ENCODE measurements at places on chromosomes 1 and 21.
A peak's percentile ranks its signal among the peaks of the same experiment; 100 is the strongest.

DNA sequence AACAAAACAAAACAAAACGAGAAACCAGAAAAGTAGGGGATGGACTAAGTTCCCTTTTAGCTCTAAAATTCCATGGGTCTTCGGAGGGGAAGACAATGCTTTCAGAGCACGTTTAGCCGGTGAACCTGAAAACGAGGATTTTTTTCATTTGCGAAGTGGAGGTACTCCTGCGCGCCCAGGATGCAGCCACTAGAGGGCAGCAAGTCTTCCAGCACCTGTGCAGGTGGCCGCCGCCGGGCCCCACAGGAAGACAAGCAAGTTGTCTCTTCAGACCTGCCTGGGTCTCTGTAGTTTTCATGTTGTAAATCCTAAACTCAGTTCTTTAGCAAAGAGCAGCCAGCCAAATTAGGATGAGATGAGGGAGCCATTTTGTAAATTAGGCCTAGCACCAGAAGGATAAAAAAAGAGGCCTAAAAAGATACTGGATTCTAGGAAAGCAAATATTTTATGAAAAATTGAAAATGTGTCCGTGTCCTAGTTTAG is 17.7 kb upstream of the SNX27 start:
- DNase-seq, result no peak

- no peak for DNase-seq
Observed at GRCh38 chr1:121445679-121446078, 260.9 kb downstream of the SRGAP2C start.

GRCh38 chr1:172480431-172480830 is 36.6 kb upstream of the PIGC start:
- DNase-seq, result no peak

- DNase-seq, result no peak
Observed at GRCh38 chr1:26913389-26913753, 404 bp downstream of the NR0B2 start.

DNA sequence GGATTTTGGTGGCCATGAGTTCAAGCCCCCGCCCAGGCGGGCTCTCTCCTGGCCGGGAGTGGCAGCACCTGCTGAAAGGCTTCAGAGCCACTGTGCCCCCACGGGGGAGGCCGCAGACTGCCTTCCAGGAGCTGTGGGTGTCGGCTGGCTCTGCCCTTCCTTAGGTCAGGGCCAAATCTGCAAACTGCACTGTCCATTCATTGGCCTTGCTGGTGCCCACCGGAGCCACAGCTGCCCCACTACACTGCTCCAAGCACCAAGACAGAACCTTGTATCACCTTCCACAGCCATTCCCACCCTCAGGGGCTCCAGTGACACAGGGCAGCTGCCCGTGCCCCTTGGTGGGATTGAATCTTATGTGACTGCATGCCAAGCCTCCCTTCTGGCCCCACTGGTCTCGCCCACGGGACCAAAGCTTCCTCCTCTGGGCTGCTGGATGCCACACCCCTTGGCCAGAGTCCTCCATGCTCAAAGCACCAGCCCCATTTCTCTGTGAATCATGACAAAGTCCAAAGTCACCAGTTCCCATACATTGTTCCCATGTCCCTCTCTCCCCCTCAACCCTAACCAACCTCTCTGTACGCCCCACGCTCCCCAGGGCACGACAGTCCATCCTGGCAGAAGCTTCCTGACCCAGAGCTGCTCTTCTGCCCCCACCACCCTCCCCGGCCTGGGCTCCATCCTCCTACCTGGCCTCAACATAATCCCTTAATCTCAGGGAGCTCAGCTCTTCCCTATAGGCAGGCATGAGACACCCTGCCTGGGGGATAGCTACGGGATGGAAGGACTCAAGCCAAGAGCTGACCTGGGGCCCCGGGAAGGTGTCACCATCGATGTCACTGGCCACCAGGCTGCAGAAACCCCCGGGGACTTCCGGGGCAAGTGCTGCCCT is 20.9 kb upstream of the GPR153 start:
- DNase-seq, result no peak

DNA sequence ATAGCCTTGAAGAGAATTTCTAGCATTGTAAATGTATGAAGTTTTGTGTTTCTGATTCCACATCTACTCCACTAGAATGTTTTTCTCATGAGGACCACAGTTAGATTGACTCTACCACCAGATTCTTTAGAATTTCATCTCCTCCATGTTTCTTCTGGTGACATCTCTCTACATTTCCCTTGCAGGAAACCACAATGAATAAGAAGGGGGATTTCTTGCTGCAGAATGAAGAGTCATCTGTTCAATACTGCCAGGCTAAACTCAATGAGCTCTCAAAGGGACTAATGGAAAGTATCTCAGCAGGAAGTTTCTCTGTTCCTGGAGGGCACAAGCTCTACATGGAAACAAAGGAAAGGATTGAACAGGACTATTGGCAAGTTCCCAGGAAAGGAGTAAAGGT is 18.6 kb downstream of the GBP6 start:
- no peak for DNase-seq

GRCh38 chr1:60463146-60463545 is 389.6 kb upstream of the C1orf87 start:
- no peak for DNase-seq

DNA sequence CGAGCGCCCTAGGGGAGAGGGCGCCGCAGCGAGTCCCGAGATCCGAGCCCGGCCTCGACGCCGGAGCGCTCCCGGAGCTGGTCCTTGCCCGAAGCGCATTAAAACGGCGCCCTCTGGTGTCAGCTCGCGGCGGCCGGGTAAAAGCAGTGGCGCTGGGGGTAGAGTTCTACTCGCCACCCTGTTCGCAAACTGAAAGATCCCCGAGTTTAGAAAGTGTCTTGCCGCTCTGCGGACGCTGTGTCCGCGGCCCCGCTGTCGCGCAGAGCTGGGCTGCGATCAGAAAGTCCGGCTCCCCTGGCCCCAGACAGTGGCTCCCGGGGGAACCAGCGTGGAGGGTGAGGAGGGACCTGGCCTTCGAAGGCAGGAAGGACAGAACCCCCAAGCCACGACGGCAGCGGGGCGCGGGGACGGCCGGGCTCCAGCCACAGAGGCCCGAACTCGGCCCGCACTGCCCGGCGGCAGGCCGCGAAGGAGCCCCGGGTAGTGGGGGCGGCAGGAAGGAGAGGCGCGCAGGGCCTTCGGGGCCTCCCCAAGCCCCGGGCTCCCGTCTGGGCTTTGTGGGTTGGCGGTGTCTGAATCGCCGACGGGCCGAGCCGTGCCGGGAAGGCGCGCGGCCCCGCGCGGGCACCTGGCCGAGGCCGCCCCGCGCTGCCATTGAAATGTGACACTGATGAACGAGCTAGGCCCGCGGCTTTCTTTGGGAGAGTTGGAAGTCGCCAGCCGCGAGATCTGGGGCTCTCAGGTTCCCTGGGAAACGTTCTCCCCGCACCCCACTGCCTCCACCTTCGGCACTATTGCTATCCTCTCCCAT is 39.1 kb upstream of the NFIA start:
- DNase-seq, result peak; percentile 21

- peak; percentile 41 for DNase-seq
Observed at GRCh38 chr1:41853907-41854306, 64.8 kb downstream of the HIVEP3 start.

- DNase-seq, result no peak
Observed at GRCh38 chr1:175673371-175674150, 69.8 kb downstream of the TNR start.

DNA sequence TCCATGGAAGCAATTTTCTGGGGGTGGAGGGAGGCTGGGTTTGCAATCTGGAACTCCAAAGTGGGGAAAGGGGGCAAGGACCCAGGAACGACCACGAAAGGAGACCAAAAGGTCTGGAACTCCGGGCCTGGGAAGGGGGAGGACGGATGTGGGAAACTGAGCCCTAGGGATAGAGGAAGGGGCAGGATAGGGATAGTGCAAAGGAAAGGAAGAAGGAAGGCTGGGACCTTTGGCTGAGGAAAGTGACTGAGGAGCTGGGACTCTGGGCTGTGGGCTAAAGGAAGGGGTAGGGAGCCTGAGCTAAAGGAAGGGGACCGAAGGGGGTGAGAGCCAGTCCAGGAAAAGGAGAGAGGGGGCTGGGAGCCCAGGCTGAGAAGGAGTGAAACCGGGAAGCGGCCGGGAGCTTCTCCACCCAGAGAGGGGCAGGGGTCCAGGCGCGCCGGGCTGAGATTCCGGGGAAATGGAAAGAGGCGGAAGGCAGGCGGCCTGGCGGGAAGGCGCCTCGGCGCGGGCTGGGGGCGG is 395 bp downstream of the SLC9A1 start:
- DNase-seq, result no peak

GRCh38 chr21:31872452-31873274 is at the start of gene HUNK:
TSS of gene HUNK (plus strand) at chr21:31873020. CDS start at chr21:31873675, 655 bp downstream.
- DNase-seq, result peak; percentile 92

DNA sequence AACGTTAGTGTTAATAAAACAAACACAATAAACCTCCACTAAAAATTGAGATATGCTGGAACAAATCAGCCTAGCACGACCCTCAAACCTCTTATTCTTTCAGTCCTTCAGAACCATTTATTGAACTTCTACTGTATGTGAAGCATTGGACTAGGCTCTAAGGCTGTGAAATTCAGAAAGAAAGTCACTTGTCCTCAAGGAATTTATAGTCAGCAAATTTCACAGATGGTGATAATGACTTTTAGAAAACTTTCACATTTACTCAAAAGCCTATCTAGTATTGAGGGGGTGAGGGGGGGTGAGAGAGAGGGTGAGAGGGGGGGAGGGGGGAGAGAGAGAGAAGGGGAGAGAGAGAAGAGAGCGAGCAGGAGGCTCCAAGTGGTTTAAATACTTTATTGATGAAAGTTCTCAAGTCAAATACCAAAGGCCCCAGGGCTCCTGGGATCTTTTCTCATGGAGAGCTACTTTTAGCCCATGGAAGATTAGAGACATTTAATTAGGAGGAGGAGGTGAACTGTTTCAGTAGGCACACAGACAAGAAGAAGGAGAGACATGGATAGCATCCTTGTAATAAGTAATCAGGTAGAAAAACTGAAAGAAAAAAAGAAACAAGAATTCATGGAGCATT is 66.3 kb upstream of the SSX2IP start:
- no peak for DNase-seq

DNA sequence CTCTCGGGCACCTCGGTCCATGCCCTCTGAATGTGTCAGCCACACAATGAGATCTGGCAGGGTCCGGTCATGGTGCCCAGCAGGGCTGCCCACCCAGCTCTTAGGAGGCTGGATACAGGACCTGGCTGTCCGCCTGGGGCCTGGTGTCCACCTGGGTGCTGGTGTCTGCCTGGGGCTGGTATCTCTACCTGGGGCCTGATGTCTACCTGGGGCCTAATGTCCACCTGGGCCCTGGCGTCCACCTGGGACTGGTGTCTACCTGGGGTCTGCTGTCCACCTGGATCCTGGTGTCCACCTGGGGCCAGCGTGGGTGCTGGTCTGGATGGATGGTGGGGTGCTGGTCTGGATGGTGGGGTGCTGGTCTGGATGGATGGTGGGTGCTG is 45.1 kb upstream of the ACTRT2 start:
- DNase-seq, result no peak

- DNase-seq, result no peak
Observed at GRCh38 chr1:67348586-67349252, 41.0 kb downstream of the IL12RB2 start.

DNA sequence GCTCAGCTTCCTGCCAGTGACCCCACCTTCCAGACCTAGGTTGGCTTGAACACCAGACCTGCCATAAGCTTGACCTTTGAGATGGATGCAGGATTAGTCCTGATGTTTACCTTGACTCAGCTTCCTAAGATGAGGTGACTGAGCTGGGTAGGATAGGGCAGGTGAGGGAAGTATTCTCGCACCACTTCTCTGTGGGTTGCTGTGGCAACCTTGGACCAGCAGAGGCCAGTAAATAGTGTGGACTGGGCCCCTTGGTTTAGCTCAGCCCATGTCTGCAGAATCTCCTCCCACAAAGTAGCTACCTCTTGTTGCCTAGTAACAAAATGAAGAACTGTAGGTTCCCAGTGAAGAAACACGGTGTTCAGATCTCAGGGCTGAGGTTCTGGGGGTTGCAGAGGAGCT is 8.4 kb downstream of the RPS6KA1 start:
- DNase-seq, result no peak

DNA sequence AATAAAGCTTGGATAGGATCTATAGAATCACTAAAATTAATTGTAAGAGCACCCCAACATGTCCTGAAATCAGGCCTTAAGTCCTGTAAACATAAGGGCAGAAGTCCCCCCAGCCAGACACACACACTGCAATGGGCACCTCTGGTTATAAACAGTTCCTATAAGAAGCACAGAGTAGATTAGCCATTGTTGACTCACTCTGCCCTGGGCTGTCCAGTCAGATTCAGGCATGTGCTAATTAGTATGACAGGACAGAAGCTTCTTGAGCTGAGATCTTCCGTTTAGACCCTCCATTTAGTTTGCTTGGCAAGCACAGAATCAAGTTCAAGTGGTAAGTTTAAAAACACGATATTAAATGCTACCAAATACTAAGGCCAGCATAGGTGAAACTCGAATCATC is 11.8 kb upstream of the DENND1B start:
- DNase-seq, result no peak

- DNase-seq, result no peak
Observed at GRCh38 chr1:160741092-160741501, 2.0 kb downstream of the SLAMF7 start.

DNA sequence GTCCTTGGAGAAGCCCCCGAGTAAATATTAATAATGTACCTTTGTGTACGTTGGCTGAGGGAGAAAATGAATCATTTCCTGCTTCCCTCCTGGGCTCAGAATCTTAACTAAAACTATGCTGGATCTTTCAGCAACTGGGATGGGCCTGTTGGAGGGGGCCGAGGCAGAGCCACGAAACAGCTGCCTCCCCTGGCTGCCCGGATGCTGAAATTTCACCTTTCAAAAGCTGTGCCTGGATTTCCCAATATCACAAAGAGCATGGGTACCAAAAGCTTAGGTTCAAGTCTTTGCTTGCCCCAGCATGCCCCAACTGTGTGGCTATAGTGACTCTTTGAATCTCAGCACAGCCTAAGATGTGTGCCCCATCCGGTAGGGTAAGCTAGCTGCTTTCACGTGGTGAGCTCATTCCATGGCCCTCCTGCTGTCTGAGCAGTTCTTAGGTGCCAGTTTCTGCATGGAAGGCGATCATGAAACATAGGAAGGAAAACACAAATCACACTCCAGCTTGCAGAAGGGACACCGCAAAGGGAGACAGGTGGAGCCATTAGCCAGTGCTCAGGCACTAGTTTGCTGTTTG is 473.5 kb downstream of the PTPRU start:
- DNase-seq, result no peak

- no peak for DNase-seq
Observed at GRCh38 chr1:46535063-46535462, 16.4 kb downstream of the KNCN start.

- no peak for DNase-seq
Observed at GRCh38 chr1:71083271-71083670, 2.4 kb upstream of the ZRANB2 start.

DNA sequence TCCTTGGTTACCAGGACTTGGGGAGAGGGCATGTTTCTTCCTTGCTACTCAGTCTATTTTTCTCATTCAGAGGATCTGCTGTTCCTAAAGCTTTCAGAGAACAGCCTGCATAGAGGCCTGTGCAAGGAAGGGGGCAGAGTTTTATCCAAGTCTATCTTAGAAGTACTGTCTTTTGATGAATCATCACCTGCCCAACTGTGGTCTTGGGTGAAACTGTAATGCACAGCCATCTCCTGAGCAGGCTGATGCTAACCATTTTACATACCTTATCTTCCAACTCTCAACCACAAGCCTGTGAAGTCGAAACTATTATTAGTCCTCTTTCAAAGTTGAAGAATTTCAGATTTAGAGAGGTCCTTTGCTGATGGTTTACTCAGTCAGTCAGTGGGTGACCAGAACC is 368.0 kb downstream of the HHAT start:
- no peak for DNase-seq

GRCh38 chr1:233627823-233628222 is 13.9 kb downstream of the KCNK1 start:
- no peak for DNase-seq

GRCh38 chr1:204746838-204747442 is 61.4 kb upstream of the LRRN2 start:
- DNase-seq, result no peak
